ENCODE measurements at places on chromosomes 2 and 18. TPM values are rescaled to one million over a fixed set of nuclear protein-coding genes. Genes with fewer than 3 reads are reported as not detected.

- H3K27ac ChIP-seq = no peak overlapping the region
- H3K4me1 ChIP-seq = no peaks in the 10 kb centered on the region
- DNase-seq = no peak
- H3K36me3 ChIP-seq = no peaks in the 10 kb centered on the region
- peaks cover 4% of the 10 kb centered on the region for H3K27me3 ChIP-seq
Observed at GRCh38 chr2:60364491-60364890, 189.0 kb downstream of the BCL11A start.

GRCh38 chr2:237594514-237594871 lies 4.0 kb upstream of the RAB17 start:
- no peak for DNase-seq
- H3K4me1 ChIP-seq = peaks cover 14% of the 10 kb centered on the region
- no peaks in the 10 kb centered on the region for H3K36me3 ChIP-seq
- no peak overlapping the region for H3K4me3 ChIP-seq

DNA sequence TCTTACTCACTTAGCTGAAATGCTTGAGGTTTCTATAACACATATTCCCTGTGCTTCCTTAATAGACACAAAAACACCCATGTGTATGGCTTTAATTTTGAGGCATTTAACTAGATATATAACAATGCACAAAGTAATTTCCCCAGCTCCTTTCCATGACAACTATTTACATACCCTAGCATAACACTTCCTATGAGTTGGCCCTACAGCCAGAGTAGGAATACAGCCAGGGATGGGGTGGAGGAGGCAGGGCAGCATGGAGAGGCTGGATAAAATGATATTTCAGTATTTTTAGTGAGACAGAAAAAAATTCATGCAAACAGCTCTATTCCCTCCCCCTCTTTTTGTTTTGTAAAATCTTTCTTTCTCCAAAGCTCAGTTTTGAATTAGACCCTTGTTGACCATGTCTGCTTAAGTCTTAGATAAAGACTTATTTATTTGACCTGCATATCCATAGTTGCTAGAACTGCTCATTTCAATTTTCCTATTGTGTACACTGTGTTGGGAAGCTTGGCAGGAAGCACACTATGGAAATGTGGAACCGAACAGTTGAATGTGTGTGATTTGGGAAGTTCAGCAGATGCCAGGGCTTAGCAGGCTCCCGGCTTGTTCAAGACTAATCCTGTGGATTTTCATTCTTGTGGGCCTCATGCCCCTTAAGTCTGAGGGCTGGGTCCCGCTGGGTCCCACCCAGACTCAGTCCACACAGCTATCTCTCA lies 11.2 kb upstream of the B3GNT2 start:
- no peak overlapping the region for H3K4me3 ChIP-seq
- no peak for DNase-seq
- H3K27ac ChIP-seq = no peak overlapping the region
- H3K4me1 ChIP-seq = peaks cover 4% of the 10 kb centered on the region
- no peaks in the 10 kb centered on the region for H3K27me3 ChIP-seq

- no peaks in the 10 kb centered on the region for H3K4me1 ChIP-seq
- no peaks in the 10 kb centered on the region for H3K27me3 ChIP-seq
- no peak for DNase-seq
- no peak overlapping the region for H3K4me3 ChIP-seq
- no peaks in the 10 kb centered on the region for H3K36me3 ChIP-seq
Observed at GRCh38 chr2:5473635-5474034, 218.5 kb upstream of the SOX11 start.

The GPAT2 gene
- total RNA-seq = 14.4 TPM

The TMEM150A gene
- total RNA-seq = 0.55 TPM

The CCBE1 gene
- total RNA-seq = not detected
